Adipocyte (in vitro differentiated cells): ENCODE measurements at places on chromosomes 7 and 10.

DNA sequence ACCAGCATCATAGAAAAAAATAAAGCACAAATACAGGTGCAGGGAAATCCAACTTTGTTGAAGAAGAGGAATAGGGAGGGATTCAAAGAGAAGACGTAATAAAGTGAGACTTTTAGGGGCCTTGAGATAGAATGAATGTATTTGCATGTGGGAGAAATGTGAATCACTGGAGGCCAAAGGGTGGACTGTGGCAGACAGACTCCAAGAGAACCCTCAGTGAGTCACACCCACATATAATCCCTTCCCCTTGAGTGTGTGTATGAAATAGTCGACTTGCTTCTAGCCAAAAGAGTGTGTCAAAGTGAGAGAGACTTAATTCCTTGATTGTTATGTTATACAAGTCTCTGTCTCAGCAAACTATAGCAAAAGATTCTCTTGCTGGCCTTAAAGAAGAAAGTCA is 101.3 kb upstream of the GHITM start:
- no peak for DNase-seq

DNA sequence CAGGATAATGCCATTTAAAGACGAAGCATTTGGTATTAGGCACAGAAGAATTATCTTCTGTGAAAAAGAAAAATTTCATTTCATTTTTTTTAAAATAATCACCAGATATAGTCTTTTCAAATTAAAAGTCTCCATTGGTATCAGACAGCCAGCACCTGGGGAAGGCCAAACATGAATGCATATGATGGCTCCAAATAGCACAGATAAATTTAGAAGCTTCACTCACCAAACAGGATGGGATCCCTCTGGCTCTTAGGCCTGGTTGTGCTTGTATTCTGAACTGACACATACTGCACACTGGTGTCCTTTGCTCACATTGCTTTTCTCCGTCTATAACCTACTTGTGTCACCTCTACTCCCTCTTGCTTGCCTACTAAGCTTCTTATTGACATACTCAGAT is 169.5 kb upstream of the CHRM2 start:
- DNase-seq: no peak

- no peak for DNase-seq
Observed at GRCh38 chr10:113457408-113457807, 95.4 kb upstream of the HABP2 start.

- no peak for DNase-seq
Observed at GRCh38 chr10:70425096-70425495, 16.4 kb downstream of the NODAL start.

DNA sequence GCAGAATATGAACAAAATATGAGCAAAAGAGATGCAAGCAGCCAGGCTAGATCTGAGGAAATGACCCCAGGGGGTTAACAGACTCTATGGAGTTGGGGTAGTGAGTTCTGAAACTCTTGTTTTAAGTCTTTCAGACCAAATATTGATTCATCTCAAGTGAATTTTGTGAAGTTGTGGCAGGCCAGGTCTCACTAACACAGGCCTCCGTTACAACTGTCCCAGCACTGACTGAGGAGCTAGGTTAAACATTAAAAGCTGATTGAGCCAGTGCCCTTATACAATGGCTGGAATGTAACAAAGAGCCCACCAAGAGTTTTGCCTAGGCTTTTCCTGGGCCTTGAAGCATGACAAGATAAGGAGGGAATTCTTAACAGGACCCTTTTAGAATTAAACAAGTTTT is 192.3 kb upstream of the STK17A start:
- DNase-seq: no peak

GRCh38 chr7:80428161-80429054 is 83.5 kb downstream of the GNAT3 start:
- peak; percentile 84 for DNase-seq

DNA sequence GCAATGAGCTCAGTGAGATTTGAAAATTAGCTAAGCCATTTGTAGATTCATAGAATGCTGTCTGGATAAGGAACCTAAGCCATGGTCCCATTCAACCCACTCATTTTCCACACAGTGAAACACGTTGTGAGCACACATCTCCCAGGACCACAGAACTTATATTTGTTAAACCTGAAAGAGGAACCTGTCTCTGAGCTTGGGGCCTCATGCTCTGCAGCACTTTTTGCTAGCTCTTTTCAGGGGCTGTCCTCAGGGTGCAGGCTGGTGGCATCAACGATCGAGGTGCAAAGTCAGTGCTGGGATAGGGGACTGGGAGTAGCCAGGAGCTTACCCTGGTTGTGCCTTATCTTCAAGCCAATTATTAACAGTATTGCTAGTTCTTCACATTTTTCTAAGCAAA is 11.9 kb downstream of the HECW1 start:
- DNase-seq: no peak

- DNase-seq: no peak
Observed at GRCh38 chr10:122168598-122169394, 102.3 kb upstream of the BTBD16 start.

- peak; percentile 15 for DNase-seq
Observed at GRCh38 chr7:140061607-140061930, 1.2 kb downstream of the PARP12 start.

DNA sequence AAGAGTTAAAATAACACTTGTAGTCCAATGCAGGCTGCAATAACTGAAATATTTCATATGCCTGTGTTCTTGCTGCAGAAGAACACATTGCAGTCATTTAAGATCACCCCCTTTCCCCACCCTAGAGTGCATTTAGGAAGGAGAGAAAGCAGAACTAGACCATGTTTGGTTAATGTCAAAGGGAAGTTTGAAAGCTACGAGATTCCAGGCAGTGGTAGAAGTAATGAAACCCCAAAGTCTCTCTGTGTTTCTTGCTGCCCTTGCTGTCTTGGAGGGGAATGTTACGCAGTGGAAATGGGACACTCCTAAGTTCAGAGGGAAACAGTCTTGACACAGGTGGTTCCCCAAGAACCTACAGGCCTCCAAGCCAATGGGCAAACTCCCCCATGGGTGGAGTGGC is 242.9 kb downstream of the PTEN start:
- DNase-seq: no peak

DNA sequence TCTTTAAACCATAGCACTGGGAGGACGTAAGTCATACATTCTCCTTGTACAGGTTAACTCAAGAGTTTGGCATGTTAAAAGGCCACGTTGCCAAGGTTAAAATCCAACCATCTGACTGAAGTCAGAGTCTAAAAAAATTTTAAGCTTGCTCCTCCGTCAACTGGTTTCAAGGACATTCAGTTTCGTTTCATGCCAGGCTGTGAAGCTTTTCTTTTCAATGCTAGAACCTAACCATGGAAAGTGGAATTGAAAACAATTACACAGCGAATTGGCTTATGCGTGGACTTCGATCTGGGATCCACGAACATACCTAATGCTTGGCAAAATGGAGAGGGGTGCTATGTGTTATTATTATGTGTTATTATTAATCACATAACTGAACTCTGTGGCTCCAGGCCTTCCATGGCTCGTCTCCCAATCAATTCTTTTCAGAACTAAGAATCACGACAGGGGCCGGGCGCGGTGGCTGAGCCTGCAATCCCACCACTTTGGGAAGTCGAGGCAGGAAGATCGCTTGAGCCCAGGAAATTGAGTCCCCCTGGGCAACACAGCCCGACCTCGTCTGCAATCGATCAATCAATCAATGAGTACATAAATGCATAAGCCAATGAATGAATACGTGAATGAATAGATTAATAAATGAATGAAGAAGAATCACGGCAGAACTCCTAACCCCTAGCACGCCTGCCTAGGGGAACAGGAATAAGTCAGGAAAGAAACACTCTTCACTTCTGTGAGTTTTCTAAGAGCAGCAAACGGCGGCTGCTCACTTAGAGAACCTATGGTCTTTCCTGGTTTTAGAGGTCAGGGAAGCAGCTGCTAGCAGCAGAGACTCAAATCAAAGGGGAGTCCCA is 733 bp upstream of the ARL5B start:
- DNase-seq: peak; percentile 74

- DNase-seq: no peak
Observed at GRCh38 chr10:124728071-124728829, 15.9 kb downstream of the FAM53B start.

DNA sequence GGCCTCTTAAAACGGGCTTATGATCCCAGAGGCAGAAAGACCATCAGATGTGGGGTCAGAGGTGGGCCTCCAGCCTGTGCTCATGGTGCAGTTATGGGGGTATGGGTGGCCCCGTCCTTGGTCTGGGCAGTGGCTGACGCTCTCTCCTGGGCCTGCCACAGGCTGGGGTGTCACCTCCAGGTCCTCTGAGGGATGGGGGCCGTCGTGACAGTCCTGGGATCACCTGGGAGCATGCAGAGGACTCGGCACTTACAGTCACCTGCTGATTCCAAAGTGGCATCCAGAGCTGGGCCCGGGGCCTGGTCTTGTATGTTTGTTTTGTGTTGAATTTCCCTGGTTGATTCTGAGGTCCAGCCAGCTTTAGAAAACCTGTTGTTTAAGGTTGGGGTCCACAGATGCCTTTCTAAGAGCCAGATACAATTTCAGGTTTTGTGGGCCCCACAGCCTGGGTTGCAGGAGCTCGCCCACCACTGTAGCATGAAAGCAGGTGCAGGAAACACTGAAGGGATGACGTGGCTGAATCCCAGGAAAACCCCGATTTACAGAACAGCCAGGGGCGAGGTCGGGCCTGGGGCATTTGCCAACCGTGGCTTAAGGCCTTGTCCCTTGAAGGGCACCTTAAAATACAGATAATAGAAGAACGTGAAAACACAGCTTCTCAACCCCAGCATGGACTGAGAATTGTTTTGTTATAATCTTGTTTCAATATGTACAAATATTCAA is 170.7 kb upstream of the PPP2R2D start:
- DNase-seq: no peak

GRCh38 chr7:73830681-73831583 is at the start of gene CLDN4:
Gene CLDN4, plus strand, starts transcription at chr7:73830996. Its CDS starts 206 bp downstream, at chr7:73831202.
- no peak for DNase-seq

- peak; percentile 99 for DNase-seq
Observed at GRCh38 chr10:71860243-71861029, 9.4 kb upstream of the PSAP start.

DNA sequence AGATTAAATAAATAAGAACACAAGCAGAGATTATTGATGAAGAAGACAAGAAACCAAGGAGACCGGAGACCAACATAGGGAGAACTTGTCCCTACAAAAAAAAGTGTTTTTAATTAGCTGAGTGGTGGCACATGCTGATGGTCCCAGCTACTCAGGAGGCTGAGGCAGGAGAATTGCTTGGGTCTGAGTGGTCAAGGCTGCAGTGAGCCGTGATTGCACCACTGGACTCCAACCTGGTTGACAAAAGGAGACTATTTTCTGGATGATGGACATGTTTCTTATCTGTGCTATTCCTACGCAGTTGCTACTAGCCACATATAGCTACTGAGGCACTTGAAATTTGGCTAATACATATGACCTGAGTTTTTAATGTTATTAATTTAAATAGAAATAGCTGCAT is 9.7 kb downstream of the IKZF5 start:
- no peak for DNase-seq

GRCh38 chr7:149198161-149198816 is 2.9 kb downstream of the ZNF282 start:
- no peak for DNase-seq

DNA sequence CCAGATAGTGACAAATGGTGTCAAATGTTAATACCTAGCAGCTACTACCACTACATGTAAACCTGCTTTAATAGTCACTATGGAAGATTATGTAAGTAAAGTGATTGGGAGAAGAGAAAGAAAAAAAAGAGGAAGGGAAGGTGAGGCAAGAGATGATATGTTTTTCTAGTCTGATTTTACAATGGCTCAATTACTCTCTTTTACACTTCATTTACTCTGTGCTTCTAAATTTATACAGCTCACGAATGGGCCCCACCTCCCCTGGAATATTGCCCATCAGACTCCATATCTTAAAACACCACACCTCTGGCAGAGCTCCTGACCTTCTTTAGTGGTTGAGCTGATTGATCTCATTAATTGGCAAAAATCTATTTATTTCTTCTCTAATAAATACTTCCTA is 28.0 kb upstream of the IKZF1 start:
- no peak for DNase-seq

GRCh38 chr10:28743576-28743975 is 66.3 kb downstream of the BAMBI start:
- DNase-seq: no peak

DNA sequence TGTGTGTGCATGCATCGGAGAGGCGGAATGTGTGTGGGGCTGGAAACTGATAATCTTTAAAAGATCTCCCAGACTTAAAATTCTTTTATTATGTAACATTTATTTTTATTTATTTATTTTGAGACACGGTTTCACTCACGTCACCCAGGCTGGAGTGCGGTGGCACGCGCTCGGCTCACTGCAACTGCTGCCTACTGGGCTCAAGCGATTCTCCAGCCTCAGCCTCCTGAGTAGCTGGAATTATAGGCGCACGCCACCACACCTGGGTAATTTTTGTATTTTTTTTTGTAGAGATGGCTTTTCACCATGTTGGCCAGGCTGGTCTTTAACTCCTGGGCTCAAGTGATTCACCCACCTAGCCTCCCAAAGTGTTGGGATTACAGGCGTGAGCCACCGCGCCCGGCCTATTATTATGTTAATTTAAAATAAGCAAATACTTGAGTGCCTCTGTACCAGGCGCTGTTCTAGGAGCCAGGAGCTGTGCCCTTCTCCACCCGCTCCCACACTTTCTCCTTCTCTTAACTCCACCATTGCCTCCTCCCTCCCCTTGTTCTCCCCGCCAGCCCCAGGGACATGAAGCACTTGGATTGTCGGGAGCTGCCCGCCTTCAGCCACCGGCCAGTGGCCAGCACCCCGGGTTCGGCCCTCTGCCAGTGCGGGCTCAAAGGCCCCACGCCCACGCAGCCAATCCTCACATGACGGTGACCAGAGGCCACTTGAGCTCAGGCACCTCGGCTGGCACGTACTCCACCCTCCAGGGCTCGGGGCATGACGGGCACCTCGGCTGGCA is 163.6 kb downstream of the DNAJB6 start:
- no peak for DNase-seq

DNA sequence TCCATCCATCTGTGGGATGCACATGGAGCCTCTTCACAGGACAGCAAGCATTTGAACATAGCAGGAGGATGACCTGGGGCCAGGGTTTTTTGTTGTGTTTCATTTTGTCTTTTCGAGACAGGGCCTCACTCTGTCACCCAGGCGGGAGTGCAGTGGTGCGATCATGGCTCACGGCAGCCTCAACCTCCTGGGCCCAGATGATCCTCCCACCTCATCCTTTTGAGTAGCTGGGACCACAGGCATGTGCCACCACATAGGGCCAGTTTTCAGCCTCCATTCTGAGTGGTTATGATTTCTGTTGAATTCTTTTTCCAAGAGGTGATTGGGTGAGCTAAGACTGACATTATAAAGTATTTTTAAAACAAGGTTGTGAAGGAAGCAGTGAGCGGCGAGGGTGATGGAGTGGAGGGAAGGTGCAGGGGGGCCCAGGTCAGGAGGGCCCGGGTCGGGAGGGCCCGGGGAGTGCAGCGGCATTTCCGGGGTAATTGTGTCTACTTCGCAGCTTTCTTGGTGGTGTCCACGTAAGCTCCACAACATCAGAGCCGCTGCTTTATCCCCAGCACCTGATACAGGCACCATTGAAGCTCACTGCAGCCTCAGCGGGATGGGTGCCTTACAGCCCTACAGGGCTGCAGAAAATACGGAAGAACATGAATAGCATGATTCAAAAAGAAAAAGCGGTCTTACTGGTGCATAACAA is 12.0 kb upstream of the LARP4B start:
- no peak for DNase-seq
